Stimulated activated CD4-positive, alpha-beta T cell treated with anti-CD3 and anti-CD28 coated beads, Interleukin-4, amount 100 ng/mL, for 4 hours (primary cell): ENCODE measurements at places on chromosomes 11 and 22.

DNA sequence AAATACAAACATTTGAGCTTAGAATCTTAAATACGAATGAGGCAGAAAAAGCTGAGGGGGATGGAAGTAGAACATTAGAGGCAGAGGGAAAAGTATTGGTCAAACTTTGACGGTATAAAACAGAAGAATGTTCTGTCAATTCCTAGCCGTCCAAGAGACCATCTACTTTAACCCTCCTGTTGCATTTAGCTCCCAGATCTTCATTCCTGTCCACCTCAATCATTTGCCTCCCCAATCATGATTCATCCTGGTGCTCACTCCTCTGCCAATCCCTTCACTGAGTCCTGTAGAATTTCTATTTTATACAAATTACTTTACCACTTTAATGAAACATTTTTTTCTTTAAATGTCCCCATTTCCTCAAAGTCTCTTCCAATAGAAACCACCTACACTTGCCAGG lies 28.2 kb downstream of the C2CD3 start:
- DNase-seq, result no peak

DNA sequence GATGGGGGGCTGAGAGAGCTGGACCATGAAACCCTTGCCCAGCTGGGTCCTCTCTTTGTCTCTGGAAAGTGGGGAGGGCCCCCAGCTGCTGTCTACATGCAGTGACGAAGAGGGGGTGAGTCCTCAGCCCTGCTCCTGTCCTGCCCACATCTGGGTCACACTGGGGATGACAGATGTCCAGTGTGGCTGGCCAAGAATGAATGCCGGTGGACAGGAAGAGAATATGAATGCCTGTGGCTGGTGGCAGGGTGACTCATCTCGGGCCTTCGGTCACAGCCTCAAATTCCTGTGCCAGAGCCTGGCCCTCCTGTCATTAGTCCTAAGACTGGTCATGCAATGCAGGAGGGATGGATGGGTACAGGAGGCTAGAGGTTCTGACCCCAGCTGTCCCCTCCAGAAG lies 2.2 kb upstream of the PNPLA3 start:
- no peak for DNase-seq

GRCh38 chr11:115670538-115671205 lies 166.5 kb upstream of the CADM1 start:
- DNase-seq, result no peak

DNA sequence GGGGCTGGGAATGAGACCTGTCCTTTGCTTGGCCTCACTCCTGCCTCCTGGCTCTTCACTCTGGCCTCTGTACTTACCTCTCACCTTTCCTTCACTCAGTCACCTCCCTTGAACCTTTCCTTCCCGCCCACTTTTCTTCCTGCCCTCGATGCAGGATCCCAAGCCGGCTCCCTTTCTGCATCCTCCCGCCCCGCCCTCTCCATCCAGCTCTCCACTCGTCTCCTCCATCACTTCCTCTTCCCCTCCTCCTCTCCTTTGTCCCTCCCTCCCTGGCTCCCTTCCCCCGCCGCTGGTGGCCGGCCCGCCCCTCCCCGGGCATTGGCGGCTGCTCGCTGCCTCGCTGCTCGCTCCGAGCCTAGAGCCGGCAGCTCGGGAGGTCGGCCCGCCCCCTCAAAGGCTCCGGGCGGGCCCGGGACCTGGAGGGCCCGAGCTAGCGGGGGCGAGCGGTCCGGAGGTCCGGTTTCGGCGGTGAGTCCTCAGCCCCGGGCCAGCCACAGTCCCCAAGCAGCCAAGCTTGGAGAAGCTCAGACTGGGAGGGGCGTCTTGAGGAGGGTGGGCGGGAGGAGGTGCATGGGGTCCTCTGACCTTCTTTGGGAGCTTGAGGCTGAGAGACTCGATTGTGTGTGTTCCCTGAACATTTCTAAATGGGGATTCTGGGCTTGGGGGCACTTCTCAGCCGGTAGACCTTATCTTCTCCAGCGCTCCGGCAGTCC lies 13.8 kb downstream of the PHLDB1 start:
- peak; percentile 10 for DNase-seq

DNA sequence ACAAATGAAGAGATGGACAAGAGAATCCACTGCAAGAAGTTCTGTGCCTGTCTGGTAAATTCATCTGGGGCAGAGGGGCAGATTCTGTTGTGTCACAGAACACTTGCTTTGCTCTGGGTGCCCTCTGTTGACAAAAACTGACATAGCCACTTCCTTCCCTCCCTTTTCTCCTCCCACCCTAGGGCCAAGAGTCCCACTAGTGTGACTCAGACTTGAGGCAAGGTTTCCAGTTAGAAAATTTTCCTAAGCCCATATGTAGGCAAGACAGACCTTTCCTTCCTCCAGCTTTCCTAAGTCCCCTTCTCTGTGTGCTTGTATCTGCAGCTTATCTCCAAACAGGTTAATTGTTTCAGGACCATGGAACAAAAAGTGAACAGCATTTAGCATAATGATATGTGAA lies 106.8 kb downstream of the RBFOX2 start:
- DNase-seq, result no peak

DNA sequence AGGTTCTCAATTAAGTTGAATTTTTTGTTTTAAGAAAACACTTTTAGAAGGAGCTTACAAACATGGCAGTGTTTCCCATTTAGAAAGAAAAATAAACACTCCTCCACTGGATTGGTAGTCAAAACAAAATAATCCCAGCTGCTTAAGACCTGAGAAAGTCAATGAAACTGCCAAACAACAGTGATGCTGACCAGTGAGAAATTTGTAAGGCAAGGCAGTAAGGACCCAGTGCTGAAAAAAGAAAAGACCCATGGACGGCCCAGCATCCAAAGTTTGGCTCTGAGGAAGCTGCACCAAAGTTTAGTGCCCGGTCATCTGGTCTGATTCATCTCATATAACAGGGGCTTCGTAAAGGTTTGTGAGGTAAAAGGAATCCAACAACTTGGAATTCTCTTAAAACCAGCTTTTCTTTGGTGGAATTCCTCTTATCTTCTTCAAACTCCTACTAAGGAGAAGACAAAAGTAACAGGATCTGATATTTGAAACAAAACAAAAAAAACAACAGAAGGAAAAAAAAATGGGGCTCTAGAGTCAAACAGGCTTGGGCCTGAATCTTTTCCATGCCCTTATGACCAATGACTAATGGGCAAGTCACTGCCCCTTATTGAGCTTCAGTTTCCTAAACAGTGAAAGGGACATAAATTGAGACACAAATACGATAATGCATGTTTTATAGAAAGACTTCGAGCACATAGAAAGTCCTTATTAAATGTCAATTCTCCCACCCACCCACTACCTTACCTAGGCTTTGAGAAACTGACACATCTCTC lies 383.0 kb upstream of the NARS2 start:
- DNase-seq, result no peak

- DNase-seq, result no peak
These were observed 457.0 kb downstream of the DLG2 start for GRCh38 chr11:85170184-85170583.

DNA sequence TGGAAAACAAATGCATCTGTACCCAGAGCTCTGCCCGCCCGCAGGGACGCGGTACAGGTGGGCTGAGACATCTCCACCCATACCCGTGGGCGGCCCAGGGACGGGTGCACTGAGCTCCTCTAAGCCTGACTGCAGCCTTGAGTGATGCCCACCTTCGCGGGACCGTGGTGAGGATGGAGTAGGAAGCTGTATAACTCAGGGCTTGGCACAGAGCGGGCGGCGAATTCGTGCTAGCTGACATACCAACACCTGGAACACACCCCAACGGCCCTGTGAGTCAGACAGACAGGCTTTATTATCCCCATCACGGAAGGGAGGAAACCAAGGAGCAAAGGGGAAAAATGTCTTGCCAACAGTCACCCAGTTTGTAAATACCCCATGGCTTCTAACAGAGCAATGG lies 61.9 kb downstream of the SMCO4 start:
- no peak for DNase-seq
